ENCODE measurements at places on chromosomes 4 and X.

GRCh38 chrX:39398215-39398962 is 597.1 kb downstream of the MID1IP1 start:
- DNase-seq: no peak

DNA sequence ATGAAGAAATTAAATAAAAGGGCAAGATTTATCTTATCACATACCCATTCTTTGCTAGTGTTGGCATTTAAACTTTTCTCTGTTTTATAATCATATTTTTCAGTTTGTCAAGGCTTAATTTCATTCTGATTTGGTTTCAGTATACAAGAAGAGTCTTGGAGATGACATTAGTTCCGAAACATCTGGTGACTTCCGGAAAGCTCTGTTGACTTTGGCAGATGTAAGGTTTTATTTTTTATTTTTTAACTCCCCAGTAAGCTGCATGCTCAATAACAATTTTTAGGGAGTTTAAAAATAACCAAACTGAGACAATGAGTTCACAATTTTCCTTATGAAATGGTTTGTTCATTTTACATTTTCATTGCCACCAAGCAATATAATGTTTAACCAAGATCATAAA is 39.8 kb downstream of the ANXA3 start:
- DNase-seq: no peak

GRCh38 chrX:7108030-7108429 is 39.5 kb upstream of the STS start:
- no peak for DNase-seq

GRCh38 chrX:115624916-115625315 is 63.9 kb downstream of the PLS3 start:
- DNase-seq: no peak

DNA sequence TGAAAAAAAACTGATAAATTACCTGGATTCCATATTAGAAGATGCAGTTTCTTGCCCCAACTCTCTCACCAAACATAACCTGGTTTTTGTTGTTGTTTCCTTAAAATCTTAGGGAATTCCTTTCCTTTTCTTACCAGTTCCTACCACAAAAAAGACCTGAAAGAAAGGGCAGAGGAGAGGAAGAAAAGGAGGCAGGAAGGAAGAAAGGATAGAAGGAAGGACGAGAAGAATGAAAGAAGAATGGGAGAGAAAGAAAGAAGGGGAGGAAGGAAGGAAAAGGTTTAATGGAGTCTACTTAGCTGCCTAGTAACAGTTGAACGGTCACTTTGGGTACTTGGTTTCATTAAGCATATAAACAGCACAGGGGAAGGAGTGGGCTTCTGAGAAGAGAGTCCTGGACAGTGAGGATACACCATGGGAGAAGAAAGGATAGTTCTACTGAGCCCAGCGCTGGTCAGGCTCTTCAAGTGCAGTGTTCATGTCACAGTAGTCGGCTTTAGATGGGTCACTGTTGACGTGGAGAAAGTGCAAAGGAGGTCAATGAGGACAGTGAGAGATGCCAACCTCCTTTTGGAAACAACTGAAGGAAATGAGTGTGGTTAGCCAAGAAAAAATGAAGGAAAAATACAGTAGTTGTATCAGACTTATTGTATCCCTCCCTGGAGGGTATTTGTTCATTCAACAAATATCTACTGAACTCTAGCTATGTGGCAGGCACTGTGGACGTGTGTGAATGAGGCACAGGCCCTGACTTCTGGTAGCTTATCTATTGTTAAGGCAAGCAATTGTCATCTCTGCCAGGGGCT is 1.1 kb upstream of the CHIC2 start:
- DNase-seq: no peak

- no peak for DNase-seq
Observed at GRCh38 chr4:20922962-20923361, 222.7 kb downstream of the PACRGL start.

DNA sequence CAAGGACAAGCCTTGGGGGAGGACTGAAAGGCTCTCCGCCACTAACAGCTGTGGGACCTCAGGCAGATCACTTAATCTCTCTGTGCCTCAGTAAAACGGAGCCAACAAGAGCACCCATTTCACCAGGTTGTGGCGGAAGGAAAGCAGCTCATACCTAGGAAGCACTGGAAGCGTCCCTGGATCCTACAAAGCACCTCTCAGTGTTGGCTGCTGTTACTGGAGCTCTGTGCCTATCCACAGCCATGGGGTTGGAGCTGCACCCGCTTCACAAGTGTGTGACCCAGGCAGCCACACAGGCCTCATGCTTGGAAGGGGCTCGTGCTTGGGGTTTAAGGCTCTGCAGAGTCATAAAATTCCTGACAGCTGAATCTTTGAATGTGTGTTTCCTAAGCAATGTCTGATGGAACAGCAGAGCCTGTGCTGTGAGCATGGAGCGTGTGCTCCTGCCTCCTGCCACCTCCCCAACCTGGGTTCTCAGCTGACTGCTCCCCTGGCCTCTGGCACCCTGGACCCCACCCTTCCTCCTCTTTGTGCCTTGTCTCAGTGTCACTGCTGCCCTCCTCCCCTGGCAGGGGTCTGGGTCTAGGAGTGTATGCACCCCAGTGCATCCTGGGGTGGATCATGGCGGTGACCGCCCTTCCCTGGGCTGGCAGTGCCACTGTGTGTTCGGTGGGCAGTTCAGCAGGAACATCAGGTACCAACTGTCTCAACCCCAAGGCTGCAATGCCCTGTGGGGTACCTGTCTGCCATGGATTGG is 14.4 kb upstream of the MAN2B2 start:
- no peak for DNase-seq
